ENCODE measurements at places on chromosomes 5 and 9.

DNA sequence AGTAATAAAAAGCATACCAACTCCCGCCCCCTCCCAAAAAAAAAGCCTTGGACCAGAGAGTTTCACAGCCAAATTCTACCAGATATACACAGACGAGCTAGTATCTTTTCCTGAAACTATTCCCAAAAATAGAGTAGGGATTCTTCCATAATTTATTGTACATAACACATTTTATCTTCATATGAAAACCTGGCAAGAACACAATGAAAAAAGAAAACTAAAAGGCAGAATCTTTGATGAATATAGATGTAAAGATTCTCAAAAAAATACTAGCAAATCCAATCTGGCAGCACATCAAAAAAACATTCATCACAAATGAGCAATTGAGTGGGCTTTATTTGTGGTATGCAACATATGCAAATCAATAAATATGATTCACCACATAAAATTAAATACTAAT, 798.8 kb downstream of the CDH18 start:
- DNase-seq = no peak

DNA sequence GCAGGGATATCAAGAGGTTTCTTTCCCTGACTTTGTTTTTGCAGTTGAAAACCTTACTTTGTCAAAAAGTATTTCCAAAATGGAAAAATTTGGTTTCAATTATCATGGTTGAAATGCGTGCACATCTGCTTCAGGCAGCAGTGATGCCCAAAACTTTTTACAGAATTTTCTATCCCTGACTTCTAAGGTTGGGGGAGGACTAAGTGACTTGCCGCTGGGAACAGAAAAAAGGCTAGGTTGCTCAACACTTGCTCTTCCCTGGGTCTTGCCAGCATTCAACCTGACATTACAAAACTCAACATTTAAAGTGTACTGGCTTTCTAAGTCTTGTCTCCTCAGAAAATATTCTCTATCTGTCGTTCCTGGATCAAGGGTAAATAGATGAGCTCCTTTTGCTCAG, 4.7 kb downstream of the KLHL3 start:
- DNase-seq = no peak

GRCh38 chr9:131727795-131728545, 11.9 kb downstream of the RAPGEF1 start:
- DNase-seq = no peak

GRCh38 chr9:107213561-107214028, 69.5 kb upstream of the RAD23B start:
- no peak for DNase-seq

DNA sequence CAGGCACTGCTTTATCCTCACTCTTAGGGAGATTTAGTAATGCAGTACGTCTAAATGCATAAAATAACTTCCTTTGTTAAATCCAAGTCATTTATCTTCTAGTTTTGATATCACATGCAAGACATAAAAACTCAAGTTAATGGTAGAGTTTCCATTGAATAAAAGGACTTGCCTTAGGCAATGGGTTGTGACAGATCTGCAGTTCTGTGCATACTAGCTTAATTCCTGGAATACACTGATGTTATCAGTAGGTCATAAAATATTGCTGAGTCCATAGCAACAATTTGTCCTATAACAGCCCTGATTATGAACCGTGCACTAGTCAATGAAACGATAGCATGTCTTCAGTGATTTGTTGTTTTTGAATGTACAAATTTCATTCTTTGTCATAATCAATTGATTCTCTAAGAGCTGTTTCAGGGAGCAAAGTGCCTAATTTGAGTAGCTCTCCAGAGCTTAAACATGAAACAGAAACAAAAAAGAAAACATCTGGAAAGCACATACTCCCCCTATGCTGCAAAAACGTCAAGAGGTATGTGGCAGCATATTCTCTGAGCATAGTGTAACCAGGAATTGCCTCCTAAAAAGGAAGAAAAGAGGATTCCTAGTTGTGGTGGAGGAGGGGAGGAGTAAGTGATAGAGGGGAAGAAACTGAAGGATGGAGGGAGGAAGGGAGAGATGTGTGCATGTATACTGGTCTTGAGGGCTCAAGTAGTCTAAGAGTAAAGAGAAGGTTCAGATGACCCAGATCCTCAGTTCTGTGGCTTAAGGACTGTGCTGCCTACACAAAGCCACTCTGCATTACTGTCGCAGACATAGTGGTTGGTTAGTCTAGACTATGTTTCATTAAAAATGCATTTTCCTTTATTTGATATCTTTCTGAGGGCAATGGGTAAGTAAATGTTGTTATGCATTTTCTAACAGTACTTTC, 589.2 kb downstream of the PRR16 start:
- no peak for DNase-seq

DNA sequence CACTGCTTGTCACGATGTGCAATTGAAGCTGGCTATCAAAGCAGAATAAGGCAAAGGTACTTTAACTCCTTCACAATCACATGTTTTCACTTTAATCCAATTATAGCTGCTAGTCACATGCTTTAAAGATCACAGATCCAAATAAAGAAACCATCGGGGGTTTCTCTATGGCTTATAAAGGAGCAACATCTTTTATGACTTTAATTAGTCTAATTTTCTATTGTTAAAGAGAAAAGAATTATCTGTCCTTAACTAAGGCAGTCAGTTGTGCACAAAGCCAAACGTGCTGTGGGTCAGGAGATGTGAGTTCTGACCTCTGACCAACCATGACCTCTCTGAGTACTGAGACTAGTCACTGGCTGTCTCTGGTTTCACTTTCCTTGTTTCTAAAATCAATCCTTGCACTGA, 561.1 kb downstream of the RAB3C start:
- no peak for DNase-seq

GRCh38 chr9:130663258-130663976, 977 bp upstream of the PRDM12 start:
- no peak for DNase-seq

DNA sequence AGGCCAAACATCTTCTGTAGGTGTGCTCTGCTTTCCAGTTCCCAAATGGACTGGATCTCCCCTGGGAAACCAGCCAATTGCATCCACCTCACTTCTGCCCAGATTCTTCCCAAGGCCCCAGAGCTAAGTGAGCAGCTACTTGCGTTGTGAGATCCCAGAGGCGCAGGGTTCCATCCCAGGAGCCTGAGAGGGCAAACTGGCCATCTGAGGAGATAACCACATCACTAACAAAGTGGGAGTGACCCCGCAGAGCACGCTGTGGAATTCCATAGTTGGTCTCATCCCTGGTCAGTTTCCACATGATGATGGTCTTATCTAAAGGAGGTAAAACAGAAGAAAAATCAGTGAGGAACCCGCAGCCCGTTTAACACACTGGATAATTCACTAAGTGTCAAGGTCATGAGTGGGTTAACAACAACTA, 1.7 kb downstream of the RACK1 start:
- no peak for DNase-seq

- no peak for DNase-seq
These were observed 75.1 kb downstream of the SH3GL2 start for GRCh38 chr9:17653947-17654465.

GRCh38 chr9:137632230-137633161, 13.7 kb downstream of the EHMT1 start:
- DNase-seq = no peak

DNA sequence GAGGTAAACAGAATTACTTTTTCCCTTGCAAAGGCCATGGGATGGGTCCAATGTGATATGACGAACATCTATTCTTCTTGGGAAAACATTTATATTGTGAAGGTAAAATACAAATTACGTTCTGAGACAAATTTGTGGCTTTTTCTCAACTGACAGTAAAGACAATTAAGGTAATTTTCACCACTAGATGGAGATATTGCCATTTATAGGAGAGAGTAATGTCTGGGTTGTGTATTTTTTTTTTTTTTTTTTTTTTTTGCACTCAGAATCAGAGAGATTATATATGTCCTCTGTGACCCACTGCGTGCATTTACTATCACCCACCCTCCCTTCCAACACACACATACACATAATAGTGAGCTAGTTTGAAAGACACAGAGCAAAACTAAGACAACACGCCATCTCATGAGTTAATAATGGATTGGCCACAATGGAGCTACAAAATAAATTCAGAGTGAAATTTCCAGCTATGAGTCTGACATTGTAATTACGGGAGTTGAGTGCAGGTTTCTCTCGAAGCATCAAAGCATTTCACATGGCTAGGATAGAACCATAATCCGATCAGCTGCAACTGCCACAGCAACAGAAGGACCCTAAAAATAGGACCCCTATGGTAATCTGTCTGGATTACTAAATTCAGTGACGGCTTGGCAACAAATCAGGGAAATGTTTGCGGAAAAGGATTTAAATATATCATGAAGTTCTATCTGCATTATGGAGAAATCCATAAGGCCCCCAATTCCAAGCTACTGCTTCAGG, 49.2 kb downstream of the ANXA1 start:
- DNase-seq = no peak

Measured in NCI-H187 treated with DMSO at 0.1 percent for 48 hours (cell line).